ENCODE measurements at places on chromosomes 3 and 15. TPM values are rescaled to one million over a fixed set of nuclear protein-coding genes. Genes with fewer than 3 reads are reported as not detected.

Gene THRB
- total RNA-seq = 5.5 TPM

DNA sequence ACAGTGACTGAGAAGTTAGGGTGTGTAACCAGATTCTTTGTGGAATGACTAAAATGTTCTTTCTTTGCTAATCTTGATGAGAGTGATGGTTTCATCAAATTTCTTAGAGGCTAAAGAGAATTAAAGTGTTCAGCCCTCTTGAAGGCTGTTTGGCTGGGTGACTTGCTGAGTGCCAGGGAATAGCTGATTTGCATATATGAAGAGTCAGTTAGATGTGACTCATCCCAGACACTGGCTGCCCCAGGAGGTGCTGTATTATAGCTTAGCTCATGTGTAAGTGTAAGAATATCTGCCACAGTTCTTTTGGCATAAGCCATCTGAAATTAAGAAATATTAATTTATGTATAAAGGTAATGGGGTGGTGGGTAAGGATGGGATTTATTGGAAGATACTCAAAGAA lies 535.1 kb downstream of the NLGN1 start:
- no peak for DNase-seq

GRCh38 chr15:36921484-36922091 lies 178.8 kb downstream of the MEIS2 start:
- DNase-seq = no peak

DNA sequence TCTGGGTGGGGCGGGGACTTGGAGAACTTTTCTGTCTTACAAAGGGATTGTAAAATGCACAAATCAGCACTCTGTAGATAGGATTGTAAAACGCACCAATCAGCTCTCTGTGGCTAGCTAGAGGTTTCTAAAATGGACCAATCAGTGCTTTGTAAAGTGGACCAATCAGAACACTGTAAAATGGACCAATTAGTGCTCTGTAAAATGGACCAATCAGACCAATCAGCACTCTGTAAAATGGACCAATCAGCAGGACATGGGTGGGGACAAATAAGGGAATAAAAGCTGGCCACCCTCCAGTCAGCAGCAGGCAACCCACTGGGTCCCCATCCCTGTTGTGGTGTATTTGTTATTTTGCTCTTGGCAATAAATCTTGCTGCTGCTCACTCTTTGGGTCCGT lies 77.7 kb downstream of the KLF13 start:
- DNase-seq = no peak

DNA sequence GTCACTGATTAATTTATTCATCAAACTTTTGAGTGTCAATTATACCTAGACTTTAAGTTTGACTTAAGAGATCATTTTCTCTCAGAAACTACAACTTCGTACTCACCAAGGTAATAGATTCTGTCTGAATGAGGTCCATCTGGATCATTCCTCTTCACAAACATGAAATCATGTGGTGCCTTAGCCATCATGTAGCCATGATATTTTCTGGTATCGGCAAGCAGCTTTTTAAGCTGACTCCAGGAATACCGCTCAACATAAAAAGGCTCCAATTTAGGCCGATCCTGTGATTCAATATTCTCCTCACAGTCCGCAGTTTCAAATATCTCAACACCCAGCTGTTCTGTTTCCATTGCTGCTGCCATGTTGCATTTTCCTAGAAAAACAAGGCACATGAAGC lies 5.3 kb downstream of the DPP8 start:
- DNase-seq = no peak

- DNase-seq = no peak
Observed at GRCh38 chr3:45832699-45833098, 9.2 kb downstream of the LZTFL1 start.
